Stimulated activated CD8-positive, alpha-beta memory T cell treated with anti-CD3 and anti-CD28 coated beads, Interleukin-7, amount 100 ng/mL, for 48 hours (primary cell): ENCODE measurements at places on chromosomes 13 and 19.

GRCh38 chr19:48970139-48970766 lies 5.1 kb downstream of the FTL start:
- DNase-seq: no peak

DNA sequence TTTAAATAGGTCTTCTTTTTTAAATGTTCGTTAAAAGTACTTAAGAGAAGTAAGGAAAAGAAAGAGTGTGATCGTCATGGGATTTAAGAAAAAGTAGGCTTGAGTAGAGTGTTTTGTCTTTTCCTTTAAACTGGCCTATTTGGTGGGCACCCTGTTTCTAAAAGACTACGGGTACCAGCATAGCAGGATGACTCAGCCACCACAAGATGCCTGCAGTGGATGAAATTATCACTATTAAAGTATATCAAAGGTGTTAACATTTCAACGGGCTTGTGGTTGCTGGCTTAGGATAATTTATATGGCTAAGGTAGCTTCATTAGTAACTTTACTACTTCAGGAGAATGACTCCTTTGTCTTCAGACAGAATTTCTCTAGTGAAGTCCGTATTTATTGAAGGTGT lies 112.6 kb downstream of the STARD13 start:
- DNase-seq: no peak

DNA sequence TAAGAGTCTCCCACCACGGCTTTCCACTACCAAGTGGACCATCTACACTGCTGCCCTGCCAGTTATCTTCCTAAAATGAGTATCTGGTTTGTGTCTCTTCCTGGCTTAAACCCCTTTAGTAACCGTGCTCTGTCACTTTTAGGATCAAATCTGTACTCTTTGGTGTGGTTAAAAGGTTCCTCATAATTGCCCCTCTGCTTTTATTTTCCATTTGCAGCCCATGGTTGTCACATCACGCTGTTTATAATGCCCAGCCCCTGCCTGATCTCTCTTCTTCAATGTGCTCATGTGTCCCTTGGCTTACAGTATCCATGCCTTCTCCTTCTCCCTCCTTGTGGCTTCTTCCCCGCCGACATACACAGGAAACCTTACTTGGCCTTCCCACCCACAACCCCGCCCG lies 100.1 kb downstream of the DGKH start:
- no peak for DNase-seq

DNA sequence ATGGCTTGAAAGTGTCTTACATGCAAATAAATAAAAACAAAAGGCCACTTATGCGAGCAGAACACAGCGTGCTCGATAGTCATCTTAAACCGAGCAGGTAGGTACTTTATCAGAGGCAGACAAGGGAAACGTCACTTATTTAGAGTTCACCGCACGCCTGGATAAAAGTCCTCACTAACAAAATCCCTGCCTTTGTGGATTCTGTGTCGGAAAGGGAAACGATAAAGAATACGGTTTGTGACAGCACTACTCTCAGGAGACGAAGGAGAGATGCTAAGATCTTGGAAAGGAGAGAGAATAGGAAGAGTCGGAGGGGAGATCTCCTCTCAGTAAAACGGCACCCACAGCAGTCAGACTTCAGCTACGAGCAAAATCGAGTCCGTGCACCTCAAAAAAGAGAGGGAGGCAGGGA lies 581 bp downstream of the RCBTB1 start:
- no peak for DNase-seq

DNA sequence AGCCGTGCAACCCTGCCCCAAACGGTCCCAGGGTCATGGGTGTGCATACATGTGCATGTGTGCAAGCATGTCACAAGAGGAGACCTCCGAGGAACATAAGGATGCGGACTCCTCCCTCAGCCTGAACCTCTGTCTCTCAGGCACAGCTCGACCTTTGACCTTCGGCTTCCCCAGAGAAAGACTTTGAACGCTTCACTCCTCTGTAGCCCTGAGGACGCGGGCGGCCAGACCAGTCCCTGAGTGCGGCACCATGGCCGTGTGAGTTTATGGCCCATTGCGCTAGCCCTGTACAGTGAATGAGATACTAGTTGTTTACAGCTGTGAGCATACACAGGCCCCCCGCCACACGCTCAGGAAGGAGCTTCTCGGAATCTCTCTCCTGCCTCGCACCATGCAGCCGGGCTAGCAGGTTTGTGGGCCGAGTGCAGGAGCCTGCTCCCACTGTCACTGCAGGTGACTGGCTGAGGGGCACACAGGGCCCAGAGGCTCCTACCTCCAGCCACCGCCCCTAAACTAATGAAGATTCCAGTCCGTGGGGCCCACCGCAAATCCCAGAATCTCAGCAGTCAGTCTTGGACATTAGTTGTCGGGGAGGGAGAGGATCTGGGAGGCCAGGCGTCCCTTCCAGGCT lies 10.8 kb downstream of the RASA3 start:
- DNase-seq: no peak

GRCh38 chr19:47713046-47714021 lies at the start of gene EHD2:
TSS of gene EHD2 (plus strand) at chr19:47713422. CDS start at chr19:47716613, 3,191 bp downstream.
- DNase-seq: peak; percentile 23

DNA sequence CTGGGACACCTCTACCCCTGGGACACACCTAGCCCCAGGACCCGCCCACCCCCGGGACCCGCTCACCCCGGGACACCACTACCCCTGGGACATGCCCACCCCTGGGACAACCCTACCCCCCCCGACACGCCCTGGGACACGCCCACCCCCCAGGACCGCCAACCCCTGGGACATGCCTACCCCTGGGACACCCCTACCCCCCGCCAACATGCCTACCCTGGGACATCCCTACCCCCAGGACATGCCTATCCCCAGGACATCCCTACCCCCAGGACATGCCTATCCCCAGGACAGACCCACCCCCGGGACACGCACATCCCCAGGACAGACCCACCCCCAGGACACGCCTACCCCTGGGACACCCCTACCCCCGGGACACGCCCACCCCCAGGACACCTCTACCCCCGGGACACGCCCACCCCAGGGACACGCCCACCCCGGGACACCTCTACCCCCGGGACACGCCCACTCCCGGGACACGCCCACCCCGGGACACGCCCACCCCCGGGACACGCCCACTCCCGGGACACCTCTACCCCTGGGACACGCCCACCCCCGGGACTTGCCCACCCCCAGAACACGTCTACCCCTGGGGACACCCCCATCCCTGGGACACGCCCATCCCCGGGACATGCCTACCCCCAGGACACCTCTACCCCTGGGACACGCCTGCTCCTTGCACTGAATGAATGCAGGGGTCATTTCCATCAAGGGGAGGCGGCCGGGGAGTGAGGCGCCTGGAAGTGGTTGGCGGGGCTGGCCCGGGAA lies 32.3 kb downstream of the ADPRHL1 start:
- no peak for DNase-seq

GRCh38 chr13:38821770-38822551 lies 135.1 kb downstream of the FREM2 start:
- DNase-seq: no peak
